ENCODE measurements at places on chromosomes 4 and X.

DNA sequence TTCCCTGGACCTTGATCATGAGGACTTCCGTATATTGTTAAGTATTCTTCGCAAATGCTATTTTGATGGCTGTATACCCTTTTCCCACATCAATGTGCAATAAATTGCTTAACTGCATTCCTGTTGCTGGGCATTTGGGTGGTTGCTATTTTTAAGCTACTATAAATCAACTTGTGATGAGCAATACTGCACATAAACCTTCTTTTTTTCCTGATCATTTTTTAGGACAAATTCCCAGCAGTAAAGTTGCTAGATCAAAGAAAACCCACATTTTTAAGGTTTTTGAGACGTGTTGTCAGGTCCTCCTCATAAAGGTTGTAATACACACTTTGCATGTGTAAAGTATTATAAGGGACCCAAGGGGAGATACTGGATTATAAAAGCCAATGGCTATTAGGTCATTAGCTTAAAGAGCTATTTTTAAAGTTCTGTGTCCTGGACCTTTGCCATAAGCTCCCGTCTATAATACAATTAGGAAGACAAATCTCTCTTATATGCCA lies 35.6 kb downstream of the LIMCH1 start:
- no peak for DNase-seq

DNA sequence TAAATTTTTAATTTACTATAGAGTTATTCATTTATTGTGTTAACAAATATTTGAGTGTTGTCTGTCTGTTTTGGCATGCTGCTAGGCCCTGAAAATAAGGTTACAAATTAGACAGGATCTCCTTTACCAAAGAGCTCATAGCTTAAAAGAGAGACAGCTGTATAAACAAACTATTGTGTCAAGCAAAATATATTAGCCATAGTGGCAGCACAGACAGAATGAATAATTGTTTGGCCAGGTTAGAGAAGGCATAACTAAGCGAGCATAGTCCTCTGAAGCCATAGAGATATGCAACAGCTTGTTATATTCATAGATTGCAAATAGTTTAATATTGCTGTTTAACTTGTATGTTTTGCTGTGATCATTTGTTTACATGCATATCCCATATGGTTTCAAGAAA lies 66.7 kb upstream of the NDUFC1 start:
- DNase-seq: no peak

- no peak for DNase-seq
Measured at GRCh38 chr4:174278467-174278866, 5.0 kb downstream of the FBXO8 start.

GRCh38 chr4:182409271-182409670 lies 166.1 kb downstream of the TENM3 start:
- DNase-seq: no peak

DNA sequence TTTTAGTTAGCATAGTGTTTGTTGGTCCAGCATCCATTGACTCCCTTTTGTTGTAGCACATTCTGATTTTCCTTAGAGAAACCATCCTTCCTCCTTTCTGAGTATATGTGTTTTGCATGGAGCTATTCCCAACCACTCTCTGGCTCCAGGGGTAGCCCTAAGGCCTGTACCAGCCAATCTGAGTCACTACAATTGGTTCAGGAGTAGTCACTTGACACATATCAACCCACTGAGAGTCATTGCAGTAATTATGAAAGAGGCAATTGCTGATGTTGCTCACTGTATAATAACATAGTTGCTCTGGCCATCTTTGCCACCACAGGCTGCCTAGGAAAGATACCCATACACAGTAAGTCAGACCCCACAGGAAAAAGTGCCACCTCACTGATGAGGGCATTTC lies 71.2 kb upstream of the GRID2 start:
- no peak for DNase-seq

DNA sequence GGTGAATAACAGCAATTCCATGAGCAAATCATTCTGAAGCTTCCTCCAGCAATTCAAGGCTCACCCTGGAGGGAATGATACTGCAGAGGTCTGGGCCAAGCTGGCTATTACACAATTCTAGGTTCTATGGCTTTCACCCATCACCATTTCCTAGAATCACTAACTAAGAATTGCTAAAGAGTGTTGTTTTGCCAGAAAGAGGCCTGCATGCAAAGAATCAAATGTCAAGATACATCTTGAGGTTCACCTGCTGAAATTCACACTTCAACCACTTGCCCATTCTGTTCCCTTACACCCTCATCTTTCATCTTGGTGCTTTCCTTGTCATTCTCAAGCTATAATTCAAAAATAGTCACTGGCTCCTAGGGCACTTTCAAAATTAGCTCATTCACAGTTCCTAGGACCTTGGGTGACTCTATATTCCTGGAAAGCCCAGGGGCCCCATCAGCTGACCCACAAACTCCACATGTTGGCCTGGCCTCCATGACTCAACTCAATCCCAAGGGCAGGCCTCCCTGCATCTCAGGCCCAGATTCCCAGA lies 7.0 kb downstream of the APBB2 start:
- no peak for DNase-seq

DNA sequence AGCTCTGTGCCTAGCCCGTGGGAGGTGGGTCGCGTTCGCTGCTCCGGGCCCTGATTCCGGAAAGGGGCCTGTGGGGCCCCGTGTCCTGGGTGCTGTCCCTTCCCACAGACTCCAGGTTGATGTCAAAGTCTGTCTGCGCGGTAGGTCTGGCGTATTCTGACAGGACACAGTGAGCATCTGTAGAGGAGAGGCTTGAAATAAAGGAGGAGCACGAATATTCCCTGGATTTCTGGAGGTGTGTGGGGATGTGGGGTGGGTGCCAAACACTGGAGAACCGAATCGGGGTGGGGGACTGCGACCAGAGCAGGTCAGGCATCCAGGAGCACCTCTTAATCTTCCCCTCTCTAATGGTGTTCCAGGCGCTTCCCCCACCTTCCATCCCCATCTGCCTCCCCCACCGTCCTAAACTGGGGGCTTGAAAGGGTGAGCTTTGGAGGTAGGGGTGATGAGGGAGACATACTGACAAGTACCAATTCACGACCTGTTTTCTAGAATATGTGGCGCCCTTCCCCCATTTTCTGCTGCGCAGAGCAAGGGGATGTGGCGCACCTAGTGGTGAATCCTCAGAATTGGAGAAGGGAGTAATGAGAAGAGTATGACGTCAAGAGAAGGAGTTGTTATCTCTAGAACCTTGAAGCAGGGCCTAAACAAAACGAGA lies 877 bp downstream of the GPRASP1 start:
- no peak for DNase-seq

All from HuH-7.5 (cell line).